ENCODE measurements at places on chromosomes 4 and X.

- DNase-seq = no peak
Measured at GRCh38 chrX:137353404-137353803, 212.5 kb upstream of the ZIC3 start.

DNA sequence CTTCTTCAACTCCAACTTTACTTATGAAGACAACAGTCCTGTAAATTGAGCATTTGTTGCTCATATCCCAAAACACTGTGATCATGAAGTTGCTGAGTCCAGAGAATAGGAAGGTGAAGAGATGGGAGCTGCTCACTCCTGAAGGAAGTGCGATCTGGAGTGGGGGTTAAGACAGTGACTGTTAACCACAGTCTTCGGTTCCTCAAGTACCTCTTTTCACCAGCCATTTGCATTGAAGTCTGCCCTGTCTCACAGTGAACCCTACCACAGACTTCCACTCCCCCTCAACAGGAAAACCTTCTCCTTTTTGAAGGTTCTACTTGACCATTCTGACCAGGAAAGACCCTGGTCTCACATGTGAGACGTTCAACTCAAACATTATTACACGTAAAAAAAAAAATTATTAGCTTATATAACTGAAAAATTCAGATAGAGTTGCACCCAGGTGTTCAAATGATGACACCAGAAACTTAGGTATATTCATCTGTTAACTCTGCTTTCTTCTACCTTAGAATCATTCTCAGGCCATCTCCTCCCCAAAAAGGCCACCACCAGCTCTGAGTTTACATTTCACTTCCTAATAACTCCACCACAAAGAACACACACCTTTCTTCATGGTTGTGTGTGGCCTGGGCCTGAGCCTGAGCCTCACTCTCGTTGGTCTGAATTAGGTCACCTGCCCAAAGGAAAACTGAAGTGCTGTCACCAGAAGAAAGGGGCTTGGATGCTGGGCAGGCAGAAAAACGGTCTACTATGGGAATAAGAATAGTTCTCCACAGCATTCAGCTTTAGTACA lies 199.2 kb downstream of the DCTD start:
- DNase-seq = no peak

DNA sequence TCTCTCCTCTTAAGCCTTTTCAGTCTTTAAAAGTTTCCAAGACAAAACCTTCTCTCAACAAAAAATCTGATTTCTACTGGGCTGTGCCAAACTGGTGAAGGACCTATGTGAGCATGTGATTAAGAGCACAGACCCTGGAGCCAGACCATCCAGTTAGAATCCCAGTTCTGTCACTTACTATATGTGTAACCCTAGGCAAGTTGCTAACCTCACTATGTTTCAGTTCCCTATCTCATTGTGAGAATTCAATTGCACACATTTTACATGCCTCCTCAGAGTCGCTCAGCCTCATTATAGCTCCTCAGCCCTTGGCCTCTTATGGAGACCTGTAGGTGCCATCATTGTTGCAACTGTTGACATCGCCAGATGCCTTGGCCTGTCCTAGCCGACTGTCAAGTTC lies 54.1 kb upstream of the VEGFD start:
- no peak for DNase-seq

- DNase-seq = no peak
Measured at GRCh38 chrX:39327255-39327654, 526.0 kb downstream of the MID1IP1 start.

- no peak for DNase-seq
Measured at GRCh38 chrX:20124964-20125363, 8.3 kb upstream of the MAP7D2 start.

DNA sequence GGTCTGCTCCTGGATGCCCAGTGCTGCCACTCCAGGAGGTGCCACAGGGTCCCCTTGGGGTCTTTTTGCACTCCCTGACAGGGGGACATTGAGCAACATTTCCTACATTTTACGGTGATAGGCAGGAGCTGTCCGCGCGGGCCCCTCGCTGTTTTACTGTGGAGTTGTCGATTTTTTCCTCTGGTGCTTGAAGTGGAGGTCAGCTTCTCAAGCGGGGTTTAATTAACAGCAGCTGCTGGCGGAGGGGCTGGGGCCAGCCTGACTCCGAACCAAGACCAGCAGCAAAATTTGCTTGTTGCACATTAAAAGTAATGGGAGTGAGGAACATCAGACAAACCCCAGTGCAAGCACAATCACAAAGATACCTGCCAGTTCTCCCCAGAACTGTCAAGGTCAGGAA lies 13.2 kb upstream of the SH3TC1 start:
- no peak for DNase-seq

DNA sequence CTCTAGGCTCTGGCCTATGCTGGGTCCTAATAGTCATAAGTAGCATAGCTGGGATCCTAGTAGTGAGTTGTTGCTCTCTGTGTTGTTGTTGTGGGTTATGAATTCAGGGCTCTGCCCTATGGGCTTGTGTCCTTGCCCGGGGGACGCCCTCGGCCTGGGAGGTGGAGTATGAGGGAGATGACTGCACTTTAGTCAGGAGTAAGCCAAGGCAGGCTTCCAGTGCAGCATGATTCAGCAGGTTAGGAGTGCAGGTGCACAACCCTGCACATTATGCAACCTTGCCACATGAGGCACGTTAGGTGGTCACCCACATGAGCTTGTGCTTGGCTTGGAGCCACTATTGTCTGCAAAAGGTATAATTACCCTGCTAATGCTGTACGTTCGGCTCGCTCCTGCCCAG lies 58.4 kb upstream of the CCDC149 start:
- DNase-seq = no peak

DNA sequence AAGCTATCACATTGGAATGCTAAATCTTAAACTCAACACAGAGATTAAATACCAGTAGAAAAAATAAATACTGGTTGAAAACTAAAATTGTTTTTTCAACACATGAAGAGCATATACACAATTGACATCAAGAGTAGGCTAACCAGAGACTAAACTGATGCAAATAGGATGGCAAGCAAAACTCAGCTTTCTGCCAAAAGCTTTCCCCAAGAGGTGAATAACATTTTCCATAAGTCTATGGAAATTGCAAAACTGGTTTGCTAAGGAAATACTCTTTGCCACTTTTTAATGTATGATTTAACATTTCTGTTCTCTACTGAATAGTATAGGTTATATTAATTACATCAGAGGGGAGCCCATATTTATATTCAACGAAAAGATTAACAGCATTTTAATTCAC lies 23.8 kb downstream of the IQCM start:
- DNase-seq = no peak

DNA sequence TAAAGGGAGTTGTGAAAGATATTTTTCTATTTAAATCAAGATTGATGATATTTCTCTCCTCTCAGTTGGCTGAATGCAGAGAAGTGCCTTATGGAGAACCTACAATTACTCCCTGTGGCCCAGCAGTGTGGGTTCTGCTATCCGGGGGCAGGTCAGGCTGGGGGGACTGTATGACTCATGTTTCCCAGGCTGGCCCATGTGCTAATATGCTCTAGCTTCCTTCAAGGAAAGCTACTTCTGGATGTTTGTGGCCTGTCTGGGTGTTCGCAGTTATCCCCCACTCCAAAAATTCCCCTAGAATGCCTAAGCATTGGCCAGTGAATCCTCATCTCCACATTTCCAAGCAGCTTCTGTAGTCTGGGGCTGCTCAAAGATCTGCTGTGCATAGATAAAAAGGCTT lies 58.9 kb upstream of the SPP1 start:
- DNase-seq = no peak

DNA sequence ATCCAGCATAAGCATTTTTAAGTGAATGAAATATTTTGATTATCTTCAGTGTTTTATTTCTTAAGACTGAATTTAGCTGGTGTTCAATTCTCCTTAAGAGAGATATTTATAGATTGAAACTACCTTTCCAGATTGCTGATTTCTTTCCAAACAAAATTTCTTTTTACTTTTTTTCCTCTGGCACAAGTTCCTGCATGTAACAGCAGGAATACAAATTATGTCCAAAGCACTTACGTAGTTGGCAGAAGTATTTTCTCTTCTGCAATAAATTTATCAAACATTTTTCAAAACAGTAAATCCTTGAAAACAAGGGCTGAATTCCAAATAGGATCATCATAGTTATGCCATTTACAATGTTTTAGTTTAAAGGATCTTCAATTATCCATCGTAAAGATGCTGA lies 412.6 kb downstream of the IQCM start:
- DNase-seq = no peak

- DNase-seq = no peak
Measured at GRCh38 chr4:82436130-82436529, 5.7 kb downstream of the ENOPH1 start.

DNA sequence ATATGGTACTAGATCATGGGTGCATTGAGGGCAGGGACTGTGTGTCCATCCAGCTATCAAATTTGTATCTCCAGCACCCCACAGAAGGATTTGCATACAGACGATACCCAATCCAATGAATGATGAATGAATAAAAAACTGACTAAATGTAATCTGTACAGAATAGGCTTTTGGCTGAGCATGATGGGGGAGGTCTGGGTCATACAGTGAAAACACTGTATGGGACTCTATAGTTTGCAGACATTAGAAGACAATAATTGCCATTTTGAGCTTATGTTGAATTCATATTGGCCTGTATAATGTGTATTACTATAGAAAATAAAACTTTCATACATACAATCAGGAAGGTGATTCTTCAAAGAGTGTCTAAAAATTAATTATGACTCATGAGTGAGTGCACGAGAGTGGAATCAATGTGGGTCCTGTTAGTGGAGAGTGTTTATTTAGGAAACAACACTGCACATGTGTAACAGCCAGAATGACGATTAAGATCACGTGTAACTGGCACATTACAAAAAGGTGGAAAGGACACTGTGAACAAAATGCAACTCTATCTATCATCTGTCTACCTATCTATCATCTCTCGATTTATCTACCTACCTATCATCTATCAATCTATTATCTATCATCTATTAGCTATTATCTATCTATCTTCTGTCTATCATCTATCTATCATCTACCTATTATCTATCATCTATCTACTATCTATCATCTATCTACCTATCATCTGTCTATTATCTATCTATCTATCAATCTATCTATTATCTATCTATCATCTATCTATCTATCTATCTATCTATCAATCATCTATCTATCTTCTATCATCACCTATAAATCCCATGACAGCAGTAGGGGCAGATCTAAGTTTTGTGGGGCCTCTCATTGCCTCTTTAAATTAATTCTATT lies 201.3 kb downstream of the PTTG2 start:
- no peak for DNase-seq

DNA sequence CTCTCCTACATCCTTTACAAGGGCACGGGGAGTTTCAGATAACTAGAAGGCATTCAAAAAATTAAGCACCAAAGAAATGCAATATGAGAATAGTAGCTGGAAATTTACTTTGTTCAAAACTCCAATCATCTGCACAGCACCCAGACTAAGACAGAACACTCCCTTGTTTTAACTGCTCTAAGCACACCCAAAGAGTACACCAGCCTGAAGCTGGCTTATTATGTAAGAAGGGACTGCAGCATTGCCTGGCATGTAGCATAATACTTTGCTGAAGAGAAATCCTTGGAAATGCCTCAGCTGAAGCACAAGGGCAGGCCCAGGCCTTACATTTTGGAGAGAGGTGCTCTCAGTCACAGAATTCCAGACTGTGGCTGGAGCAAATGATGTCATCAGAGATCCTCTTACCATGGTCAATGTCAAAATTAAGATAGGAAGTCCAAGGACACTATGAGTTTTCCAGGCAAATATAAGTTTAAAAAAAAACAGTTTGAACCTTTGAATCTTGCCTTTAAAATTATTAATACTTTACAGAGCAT lies 14.8 kb downstream of the ARHGEF6 start:
- no peak for DNase-seq

DNA sequence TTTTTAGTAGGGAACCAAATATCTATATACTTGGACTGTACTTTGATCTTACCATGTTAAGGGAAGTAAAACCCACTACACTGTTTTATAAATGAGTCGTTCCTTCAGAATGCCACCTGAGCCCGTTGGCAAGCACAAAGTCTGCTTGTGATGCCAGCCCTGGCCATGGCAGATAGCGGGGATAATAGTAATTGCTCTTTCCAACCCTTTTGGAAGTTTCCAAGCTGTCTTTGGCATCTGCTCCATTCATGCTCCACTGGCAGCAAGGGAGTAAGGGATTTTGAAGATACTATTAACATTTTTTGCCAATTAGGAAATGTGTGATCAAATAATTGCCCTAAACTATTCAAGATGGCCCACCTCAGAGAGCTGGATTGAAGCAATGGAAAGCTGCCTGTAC lies 689.2 kb upstream of the SLIT2 start:
- DNase-seq = no peak

DNA sequence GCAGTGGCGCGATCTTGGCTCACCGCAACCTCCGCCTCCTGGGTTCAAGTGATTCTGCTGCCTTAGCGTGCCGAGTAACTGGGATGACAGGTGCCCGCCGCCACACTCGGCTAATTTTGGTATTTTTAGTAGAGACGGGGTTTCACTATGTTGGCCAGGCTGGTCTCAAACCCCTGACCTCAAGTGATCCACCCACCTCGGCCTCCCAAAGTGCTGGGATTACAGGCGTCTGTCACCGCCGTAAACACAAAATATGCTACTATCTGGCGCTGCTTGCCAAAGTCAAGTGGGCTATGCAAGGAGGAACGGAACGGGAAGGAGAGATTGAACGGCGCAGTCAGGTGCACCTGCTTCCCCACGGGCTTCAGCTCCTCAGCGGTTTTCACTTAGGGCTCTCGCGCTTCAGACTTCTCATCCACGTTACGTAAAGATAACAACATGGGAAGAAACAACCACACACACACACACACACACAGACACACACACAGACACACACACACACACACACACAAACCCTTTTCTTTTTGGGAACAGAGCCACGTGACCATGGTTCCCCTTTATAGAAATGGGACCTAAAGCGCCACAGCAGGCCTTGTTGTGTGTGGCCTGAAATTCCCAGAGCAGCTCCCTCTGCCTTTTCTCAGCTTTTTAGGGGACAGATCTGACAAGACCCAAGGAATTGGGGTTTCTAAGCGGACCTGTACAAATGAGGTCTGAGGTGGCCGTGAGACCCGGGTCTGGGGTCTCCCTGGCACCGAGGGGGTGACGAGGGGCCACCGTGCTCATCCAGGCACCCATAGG lies 1.5 kb downstream of the P2RY8 start:
- DNase-seq = no peak

- peak; percentile 60 for DNase-seq
Measured at GRCh38 chrX:71998836-71999509, 88.3 kb downstream of the NHSL2 start.

- DNase-seq = no peak
Measured at GRCh38 chr4:6425336-6425735, 47.1 kb downstream of the PPP2R2C start.

DNA sequence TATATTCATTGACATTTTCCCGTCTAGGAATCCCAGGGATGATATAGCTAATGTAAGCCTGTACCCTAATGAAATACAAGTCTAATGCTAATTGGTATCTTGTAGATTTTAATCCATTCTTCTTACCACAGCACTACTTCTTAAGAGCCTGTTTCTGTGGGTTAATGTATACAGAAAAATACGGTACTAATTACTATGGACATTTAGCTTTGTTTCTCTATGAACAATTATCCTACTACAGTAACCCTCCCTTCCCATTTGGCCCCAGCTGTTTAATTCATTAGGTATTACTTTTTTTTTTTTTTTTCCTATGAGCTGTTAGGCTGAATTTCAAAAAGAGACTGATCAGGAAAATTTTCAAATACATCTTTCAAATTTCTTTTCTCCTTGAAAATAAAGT lies 245.1 kb upstream of the SLC7A11 start:
- DNase-seq = no peak

GRCh38 chr4:80265571-80266252 lies 752 bp upstream of the FGF5 start:
- no peak for DNase-seq

Measured in osteocyte (in vitro differentiated cells).